Left lung (tissue), 14 donors: ENCODE measurements at places on chromosomes 3 and 15. TPM values are rescaled to one million over a fixed set of nuclear protein-coding genes. Genes with fewer than 3 reads are reported as not detected.

DNA sequence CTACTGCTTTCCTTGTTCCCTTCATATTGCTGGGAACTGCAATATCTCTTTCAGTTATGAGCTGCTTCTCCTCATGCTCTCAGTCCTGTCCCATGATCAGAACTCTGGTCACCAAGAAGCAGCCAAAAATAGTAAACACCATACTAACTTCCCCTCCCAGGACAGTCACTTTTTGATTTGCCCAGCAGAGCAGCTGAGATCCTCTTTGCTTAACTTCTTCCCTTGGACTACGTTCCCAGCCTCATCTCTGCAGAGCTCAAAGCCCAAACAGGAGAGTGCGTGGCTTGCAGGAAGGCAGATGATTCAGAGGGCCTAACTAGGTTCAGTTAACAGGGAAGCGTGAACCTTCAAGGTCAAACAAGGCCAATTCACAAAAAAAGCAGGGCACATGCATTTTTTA, 153.2 kb downstream of the CTNNB1 start:
- no peak for DNase-seq

DNA sequence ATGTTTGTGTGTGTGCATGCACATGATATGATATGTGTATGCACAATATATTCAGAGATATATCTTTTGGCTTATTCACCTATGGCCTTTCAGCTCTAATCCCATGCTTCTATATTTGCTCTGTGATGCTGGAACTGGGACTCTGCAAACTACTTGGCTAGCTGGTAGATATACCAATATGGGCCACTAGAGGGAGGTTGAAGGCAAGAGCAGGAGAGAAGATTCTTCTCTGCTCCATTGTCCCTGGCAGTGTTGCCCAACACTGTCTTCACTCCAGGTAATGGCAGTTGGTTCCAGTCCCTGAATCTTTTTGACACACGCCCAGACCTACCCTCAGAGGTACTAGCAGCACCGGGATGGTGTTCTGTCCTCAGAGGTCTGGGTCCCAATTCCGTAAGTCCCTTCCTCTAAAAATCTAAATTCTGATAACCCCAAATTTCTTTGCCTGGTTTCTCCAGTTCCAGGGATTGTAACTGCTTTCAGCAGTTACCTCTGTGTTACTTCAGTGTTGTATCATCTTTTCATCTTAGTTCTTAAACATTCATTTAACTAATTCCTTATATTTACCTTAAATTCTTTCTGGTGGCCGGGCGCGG, 44.7 kb downstream of the GTPBP8 start:
- DNase-seq, result no peak

DNA sequence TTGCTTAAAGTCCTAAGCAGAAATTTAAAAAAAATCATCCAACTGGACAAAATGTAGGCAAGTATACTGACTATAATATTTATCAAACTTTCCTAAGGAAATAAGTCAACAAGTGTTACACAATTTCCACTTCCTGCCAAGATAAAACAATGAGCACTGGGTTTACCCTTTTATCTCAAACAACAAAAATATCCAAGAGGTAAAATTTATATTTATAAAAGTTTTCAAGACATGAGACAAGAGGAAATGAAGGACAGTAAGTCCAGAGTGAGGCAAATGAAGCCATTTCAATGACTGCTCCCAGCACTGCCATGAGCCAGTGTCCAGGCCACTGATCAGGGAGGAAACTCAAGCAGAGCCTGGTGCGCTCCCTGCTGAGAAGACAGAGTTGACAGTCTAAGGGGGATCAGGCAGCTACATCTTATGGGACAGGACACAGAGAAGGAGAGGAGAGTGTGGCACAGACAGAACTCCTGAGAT, 439.4 kb downstream of the RAP2B start:
- no peak for DNase-seq

- no peak for DNase-seq
Measured at GRCh38 chr15:43151688-43152087, 18.3 kb downstream of the TMEM62 start.

DNA sequence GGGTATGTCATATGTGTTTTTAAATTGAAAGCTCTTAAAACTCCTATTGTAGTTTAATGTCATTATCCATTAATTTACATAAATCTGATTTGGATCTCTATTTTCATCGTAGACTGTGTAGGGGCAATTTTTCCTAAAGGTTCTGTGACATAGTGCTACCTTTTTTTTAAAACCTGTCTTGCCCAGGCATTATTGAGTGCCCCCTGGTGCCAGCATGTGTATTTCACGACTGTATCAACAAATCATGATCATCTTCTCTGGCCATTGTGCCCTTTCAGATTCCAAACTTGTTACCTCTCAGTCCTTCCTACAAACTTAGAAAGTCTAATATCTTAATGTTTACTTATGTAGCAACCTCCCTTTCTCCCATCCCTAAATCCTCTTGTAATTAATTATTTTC, 97.2 kb upstream of the FLNB start:
- DNase-seq, result no peak

- no peak for DNase-seq
Measured at GRCh38 chr3:56459104-56459496, 9.2 kb downstream of the ERC2 start.

Gene NANOGP8
- polyA plus RNA-seq, result 0.24 TPM

Gene GOLGA8F
- polyA plus RNA-seq, result not detected

Gene LAMB2
- polyA plus RNA-seq, result 501 TPM

Gene HES1
- 96.0 TPM for polyA plus RNA-seq
